Thymus (tissue), 14 donors: ENCODE measurements at places on chromosomes 4 and X.

DNA sequence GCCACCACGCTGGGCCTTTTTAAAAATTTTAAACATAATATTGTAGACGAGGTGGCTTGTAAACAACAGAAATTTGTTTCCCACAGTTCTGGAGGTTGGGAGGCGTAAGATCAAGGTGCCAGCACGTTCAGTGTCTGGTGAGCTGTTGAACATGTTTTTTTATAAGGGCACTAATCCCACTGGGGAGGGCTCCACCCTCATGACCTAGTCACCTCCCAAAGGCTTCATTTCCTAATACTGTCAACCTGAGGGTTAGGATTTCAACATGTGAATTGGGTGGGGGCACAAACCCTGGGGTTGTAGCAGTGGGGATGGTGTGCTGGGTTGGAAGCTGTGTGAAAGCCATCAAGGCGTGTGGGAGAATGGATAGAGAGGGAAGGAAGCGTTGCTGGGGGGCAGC, 27.6 kb downstream of the TBC1D14 start:
- DNase-seq, result no peak

- DNase-seq, result no peak
Measured at GRCh38 chr4:137000432-137000831, 531.9 kb downstream of the PCDH18 start.

- no peak for DNase-seq
Measured at GRCh38 chrX:56462389-56462788, 101.0 kb upstream of the UBQLN2 start.

DNA sequence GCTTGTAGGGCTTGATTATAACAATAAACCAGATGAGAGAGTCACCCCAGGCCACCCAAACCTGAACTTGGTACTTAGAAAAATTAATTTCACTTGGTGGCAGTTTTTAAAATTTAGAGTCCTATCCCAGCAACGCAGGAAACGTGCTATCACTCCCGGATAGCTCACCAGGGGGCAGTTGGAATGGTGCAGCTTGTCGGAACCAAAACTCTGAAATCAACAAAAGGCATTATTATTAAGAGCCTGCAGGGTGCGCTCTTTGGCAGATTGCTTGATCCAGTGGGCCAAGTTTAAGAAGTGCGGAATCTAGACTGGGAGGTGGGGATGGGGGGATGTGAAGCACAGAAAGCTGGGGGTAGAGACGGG, 2.4 kb downstream of the FRAS1 start:
- DNase-seq, result no peak

DNA sequence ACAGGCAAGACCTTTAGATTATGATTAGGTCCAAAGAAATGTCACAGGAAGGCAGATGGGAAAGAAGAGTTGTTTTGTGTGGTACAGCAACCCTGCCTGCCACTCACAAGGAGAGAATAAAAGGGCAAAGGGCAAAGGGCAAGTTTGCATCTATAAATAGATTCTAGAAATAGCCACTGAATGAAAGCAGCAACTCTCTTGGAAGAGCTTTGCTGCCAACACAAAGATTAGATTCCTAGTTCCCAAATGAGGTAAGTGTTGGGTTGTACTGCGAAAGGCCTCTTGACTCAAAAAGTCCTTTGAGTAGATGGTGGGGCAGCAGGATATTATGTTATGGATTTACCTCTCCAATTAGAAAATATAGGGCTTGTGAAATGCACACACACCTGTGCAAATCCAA, 61.2 kb downstream of the MOSPD2 start:
- no peak for DNase-seq
